Putamen (tissue), 1 donor: ENCODE measurements at places on chromosomes 12 and 14.
A peak's percentile ranks its signal among the peaks of the same experiment; 100 is the strongest.

GRCh38 chr12:48970702-48971334 lies 717 bp downstream of the WNT10B start:
- no peak for DNase-seq

- DNase-seq = no peak
Measured at GRCh38 chr12:96183734-96184370, 10.3 kb upstream of the ELK3 start.

GRCh38 chr14:42140831-42141279 lies 534.2 kb downstream of the LRFN5 start:
- no peak for DNase-seq

GRCh38 chr12:132624910-132625630 lies 6.5 kb downstream of the P2RX2 start:
- DNase-seq = no peak

- no peak for DNase-seq
Measured at GRCh38 chr14:100588671-100589070, 1.5 kb upstream of the BEGAIN start.

GRCh38 chr12:110371408-110372055 lies 32.0 kb downstream of the ANAPC7 start:
- no peak for DNase-seq

- no peak for DNase-seq
Measured at GRCh38 chr12:47715877-47716548, 9.3 kb downstream of the ENDOU start.

GRCh38 chr12:114668151-114668885 lies 15.7 kb downstream of the TBX3 start:
- DNase-seq = peak; percentile 20

DNA sequence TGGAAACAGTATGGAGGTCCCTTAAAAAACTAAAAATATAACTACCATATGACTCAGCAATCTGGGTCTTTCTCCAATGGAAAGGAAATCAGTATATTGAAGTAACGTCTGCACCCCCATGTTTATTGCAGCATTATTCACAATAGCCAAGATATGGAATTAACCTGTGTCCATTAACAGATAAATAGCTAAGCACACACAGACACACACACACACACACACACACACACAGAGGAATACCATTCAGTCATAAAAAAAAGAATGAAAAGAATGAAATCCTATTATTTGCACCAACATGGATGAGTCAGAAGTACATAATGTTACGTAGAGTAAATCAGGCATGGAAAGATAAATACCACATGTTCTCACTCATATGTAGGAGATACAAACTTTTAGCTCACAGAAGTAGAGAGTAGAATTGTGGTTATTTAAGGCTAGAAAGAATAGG lies 4.7 kb downstream of the KLRK1 start:
- DNase-seq = no peak

DNA sequence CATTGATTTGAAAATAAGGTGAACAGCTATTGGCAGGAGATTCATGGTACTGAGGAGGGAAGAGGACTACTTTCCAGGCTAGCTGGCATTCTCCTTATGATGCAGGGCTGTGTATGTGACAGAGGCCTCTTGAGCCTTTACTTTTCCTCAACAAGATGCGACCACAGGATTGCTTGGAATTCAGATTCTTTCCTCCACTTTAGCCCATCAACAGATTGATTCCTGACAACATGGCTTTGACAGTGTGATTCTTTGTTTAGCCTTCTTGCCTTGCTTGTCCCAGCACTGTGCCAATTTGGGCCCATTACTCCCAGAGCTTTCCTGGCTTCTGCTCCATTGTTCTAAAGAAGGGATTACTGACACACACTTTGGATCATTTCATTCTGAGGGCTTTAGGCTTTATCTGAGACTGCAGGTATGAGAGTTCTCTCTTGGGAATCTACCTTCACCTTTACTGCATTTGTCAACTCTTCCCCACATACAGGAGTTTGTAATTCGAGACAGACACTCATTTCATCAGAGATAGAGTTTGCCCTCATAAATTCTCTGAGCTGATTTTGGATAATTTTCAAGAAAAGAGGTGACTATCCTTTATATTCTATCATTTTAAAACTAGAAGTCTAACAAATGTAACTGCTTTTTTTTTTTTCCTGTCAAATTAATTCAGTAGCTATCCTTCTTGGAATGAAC lies 206.4 kb upstream of the GZMB start:
- DNase-seq = no peak

GRCh38 chr12:64457032-64457431 lies 5.1 kb downstream of the TBK1 start:
- no peak for DNase-seq

- no peak for DNase-seq
Measured at GRCh38 chr12:126040307-126040706, 975.1 kb downstream of the AACS start.

DNA sequence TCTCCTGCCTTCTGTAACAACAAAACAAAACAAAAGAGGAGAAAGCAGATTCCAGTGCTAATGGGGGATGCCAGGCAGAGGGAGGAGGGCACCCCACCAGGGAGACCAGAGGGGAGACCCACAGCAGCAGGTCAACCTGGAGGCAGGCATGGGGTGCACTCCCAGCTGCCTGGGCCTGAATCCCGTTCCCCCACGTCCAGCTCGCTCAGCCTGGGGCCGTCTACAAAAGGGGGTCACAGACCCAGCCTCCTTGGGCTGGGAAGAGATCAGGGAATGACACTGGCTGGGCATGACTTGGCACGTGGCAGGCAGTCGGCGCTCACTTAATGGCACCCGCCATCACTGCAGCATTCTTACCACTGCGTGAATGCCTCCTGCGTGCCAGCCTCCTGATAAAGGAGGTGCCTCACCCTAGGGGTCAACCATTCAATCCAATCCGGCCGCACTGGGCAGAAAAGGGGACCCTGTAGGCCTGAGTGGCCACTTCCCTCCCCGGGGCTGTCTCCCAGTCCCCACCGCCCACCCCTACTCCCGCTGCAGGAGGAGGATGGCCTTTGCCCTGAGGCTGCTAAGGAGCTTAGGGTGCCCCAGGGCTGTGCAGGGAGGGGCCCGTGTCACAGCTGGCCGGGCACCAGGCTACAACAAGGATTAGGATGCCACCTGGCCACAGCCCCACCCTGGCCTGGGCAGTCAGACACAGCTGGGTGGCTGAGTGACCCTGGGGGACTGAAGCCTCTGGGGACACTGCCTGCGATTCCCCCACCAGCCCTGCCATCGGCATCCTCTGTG lies 87.5 kb downstream of the NCOR2 start:
- DNase-seq = no peak

- DNase-seq = no peak
Measured at GRCh38 chr12:53999559-54000115, 324 bp upstream of the HOXC9 start.

DNA sequence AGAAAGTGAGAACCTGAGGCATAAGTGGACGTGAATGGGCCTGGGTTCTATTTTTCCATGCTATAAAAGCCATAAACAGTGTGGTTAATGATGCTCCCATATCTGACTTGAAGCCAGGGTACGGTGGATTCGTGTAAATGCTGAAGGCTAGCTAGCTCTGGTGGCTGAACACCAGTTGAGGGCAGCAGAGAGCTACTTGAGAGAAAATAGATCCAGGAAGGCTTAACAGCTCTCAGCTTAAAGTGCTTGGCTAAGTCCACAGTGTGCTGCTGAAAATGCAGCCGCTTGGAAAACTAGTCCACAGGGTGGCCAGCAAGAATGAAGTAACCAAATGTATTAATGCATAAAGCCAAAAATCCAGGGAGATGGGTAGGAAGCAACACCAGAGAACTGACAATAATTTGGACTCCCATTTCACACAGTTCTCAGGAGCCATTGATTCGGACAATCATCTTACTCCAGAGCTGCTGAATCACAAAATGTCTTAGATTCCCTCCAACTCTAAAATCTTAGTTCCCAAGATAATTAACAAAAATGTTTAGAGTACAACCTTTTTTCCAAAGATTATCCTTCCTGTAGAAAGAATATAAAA lies 15.0 kb upstream of the FOXG1 start:
- DNase-seq = no peak

GRCh38 chr14:101333335-101334280 lies 227.7 kb upstream of the DIO3 start:
- no peak for DNase-seq

DNA sequence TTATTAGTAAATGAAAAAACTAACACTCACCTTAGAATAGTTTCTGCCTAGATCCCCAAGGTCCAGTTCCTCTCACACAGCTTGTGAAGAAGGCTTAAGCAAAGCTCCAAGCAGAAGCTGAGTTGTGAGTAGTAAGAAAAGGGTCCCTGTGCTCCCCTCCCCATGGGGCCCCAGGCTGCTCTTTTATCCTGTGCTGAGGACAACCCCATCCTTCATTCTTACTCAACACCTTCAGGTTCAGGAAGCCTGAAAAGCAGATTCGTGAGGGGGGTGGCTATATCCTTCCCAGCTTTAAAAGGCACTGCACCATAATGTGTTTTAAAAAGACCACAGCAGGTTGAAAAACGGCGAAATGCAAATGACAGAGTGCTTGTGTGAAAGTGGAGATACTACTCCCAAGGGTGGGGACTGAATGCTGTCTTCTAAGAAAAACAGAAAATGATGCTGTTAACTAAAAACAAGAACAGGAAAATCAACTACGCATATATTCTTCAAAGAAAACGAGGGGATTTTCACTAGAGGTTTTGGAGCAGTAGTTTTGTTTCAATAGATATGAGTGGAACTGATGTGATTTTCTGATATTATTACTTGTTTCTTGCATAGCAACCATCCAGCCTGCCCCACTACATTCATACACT lies 182.7 kb downstream of the KTN1 start:
- no peak for DNase-seq

DNA sequence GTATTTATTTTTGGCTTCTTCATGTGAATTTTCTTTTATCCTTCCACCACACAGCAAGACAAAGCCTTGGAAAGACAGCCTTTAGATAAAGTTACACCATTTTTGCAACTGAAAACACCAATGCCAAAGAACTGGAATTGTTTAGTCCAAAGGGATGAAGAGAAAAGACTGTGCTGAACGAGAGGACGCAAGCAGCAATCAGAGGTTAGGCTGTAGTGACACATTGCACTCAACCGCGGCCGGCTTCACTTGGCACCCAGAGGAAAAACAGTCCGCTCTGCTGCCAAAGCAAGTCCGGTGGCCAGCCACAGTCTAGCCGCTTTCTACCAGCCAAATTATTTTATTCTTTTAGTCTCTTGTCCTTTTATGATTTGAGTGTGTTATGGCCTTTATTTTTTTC lies 49.1 kb upstream of the KCNJ8 start:
- peak; percentile 8 for DNase-seq

DNA sequence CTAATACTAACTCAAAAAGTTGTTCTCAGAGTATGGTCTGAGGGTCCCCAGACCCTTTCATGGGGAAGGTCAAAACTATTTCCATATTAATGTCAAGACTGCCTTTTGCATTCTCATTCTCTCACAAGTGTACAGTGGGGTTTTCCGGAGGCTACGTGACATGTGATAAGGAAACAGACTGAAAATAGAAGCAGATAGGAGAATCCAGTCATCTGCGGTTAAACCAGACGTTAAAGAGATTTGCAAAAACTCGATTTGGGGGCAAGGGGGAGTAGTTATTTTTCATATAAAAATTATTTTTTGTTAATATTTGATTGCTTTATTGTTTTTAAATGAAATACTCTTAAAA lies 1.0 kb upstream of the NAP1L1 start:
- DNase-seq = no peak

GRCh38 chr12:80199931-80200330 lies 100.6 kb downstream of the OTOGL start:
- DNase-seq = no peak

GRCh38 chr14:102828151-102828550 lies 50.9 kb downstream of the TRAF3 start:
- DNase-seq = no peak

- no peak for DNase-seq
Measured at GRCh38 chr12:75779891-75780496, 251.6 kb downstream of the PHLDA1 start.

DNA sequence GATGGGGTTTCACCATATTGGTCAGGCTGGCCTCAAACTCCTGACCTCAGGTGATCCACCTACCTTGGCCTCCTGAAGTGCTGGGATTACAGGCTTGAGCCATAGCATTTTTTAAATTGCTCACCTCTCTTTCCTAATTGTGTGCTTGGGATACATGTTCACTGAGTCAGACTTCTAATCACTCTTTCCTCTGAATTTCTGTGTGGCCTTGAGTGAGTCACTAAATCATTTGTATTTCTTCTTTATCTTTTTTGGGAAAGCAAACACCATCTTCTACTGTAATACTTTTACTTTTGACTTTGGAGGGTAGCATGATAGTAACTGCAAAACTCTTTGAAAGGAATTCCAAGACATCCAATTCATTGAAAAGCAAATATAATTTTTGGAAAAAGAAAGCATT lies 60.8 kb downstream of the FLRT2 start:
- DNase-seq = no peak

- no peak for DNase-seq
Measured at GRCh38 chr14:95227279-95227860, 70.0 kb upstream of the DICER1 start.

GRCh38 chr14:75764020-75764419 lies 103.0 kb downstream of the TTLL5 start:
- DNase-seq = no peak

- no peak for DNase-seq
Measured at GRCh38 chr12:98388126-98388525, 127.3 kb upstream of the TMPO start.

GRCh38 chr12:132404951-132405741 lies 75.8 kb upstream of the GALNT9 start:
- DNase-seq = no peak

DNA sequence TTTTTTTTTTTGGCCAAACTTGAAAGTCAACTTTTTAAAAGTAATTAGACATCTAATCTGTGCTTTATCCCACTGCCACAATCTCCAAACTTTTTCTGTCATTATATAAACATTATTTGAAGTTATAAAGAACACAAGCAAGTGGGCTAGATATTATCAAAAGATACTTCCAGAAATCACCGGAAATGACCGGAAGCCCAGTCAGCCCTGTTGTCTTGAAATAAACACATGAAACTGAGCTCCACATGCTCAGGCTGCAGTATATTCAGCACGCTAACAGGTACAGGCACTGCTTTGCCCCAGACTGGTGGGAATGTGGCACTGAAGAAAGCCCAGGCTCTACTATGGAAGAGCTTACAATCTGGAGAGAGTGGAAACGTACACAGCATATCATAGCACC lies 158.9 kb upstream of the PLEKHG7 start:
- no peak for DNase-seq

- no peak for DNase-seq
Measured at GRCh38 chr14:74205882-74206281, 33.4 kb upstream of the VSX2 start.

- DNase-seq = no peak
Measured at GRCh38 chr12:58270966-58271705, 329.8 kb downstream of the ATP23 start.

GRCh38 chr14:34355584-34356263 lies 106.3 kb downstream of the SPTSSA start:
- no peak for DNase-seq

- no peak for DNase-seq
Measured at GRCh38 chr14:34450542-34450915, 11.5 kb downstream of the SPTSSA start.
